ENCODE measurements at places on chromosomes 6 and 20.

DNA sequence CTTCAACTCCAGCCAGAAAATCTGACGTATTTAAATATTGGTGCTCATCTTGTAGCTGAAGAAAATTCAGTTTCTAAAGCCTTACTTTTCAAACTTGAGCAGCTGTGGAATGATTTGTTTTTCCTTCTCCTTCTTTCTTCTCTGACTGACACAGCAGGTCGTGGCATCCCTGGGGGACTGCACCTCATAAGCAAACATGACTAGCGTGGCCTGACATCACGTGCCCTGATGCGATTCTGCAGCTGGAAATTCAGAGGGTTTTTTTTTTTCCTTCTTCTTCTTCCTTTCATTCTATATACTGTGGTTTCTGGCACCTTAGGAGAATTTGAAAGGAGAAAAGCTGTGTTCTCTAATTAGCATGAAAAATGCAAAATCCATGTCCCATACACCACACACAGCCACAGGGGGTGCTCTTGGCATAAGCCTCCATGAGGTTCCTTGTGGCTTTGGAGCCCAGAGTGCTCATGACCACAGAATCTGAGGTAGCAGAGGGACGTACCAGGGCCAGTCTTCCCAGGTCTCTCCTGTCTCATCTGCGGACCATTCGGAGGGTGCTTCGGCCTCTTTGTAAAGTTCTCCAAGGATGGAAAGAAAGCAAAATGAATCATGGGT is 258.5 kb upstream of the CDH4 start:
- DNase-seq = no peak

- no peak for DNase-seq
These were observed 87.8 kb downstream of the CARMIL1 start for GRCh38 chr6:25366903-25367545.

- DNase-seq = no peak
These were observed 42.5 kb upstream of the HIVEP2 start for GRCh38 chr6:142987490-142987889.

GRCh38 chr6:166830891-166831363 is 125.4 kb downstream of the RNASET2 start:
- no peak for DNase-seq

GRCh38 chr6:145400508-145400907 is 334.8 kb downstream of the EPM2A start:
- DNase-seq = no peak

GRCh38 chr6:49565855-49566254 is 15.4 kb downstream of the C6orf141 start:
- no peak for DNase-seq

- no peak for DNase-seq
These were observed 168.0 kb downstream of the HDGFL1 start for GRCh38 chr6:22737331-22737730.

DNA sequence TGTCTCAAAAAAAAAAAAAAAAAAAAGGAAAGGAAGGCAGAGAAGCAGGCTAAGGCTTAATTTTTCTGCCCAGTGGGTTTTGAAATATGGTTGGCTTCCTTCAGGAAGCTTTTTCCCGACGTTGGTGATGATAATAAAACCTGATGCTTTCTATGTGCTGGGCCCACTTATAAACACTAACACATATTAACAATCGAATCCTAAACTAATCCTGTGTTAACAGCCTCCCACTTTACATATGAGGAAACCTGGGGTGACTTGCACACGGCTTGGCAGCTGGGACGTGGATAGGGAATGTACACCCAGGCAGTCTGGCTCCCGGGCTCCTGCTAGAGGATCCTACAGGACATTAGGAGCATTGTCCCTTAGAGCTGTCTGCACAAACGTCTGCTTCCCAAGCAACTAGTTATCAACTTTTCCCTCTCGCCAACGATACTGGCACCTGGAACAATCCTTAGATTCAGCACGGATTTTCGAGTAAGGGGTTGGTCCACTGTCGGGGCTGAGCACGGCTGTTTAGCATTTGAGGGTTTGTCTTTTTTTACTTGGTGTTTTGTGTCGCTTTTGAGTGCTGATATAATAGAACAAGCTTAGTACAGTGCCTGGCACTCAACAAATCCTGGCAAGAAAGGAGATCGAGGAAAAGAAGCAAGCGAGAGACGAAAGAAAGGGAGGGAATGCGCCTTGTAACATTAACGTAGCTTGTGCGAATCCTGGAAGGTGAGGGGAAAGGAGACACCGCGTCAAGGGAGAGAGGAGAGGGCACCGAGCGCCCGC is 622 bp upstream of the KIZ start:
- no peak for DNase-seq

GRCh38 chr20:51321343-51322163 is 221.0 kb downstream of the NFATC2 start:
- DNase-seq = no peak

- no peak for DNase-seq
These were observed 7.5 kb downstream of the YTHDF1 start for GRCh38 chr20:63208346-63208909.

DNA sequence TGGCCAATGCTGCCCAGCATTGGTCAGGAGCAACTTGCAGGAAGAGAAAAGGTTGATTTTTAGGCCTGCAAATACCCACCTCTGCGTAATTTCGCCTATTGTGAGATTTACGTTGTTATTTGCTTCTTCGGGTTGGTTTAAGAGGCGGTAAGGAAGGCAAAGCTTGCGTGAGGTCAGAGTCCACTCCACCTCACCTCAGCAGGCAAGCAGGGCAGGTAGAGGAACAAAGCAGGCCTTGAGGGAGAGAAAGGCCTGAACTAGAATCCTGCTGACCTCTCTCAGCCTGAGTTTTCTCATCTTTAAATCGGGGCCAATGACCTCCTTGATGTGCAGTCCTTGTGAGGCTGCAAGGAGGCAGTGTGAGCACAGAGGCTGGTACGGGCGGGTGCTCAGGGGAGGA is 239.1 kb downstream of the CDC5L start:
- no peak for DNase-seq

GRCh38 chr6:157218371-157219198 is 104.7 kb downstream of the TMEM242 start:
- DNase-seq = no peak

- DNase-seq = no peak
These were observed 161.4 kb downstream of the DNAH8 start for GRCh38 chr6:38876475-38876874.

DNA sequence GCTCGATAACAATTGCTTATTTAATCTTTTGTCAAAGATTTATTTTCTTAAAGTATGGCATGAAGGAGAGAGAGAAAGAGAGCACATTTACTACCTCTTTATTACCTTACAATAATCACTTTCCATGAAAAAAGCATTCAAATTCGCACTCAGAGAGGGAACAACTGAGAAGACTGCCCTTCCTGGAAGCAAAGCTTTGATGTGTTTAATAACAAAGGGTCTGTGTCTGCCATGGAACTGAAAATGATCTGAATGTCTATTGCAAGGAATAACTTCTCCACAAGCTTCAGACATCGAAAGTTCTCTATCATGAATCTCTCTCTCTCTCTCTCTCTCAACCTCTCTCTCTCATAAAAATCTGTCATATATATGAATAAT is 308.9 kb downstream of the HDGFL1 start:
- no peak for DNase-seq

DNA sequence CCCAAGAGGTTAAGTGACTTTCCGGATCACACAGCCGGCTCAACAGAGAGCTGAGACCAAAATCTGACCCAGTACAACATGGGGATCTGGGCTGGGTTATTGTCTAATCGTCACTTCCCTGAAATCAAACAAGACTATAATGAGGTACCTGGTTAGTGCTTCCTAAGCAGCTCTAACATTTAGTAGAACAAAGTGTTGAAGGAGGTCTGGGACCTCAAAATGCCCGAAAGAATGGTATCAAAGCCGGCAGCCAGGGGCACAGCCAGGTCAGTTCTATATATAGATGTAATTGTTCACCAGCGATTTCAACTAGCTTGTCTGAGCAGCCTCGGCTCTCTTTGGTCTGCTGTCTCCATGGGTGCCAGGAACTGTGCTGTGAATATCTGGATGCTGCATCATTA is 245.5 kb upstream of the ECI2 start:
- no peak for DNase-seq

GRCh38 chr6:169702840-169703246 is 917 bp downstream of the C6orf120 start:
- DNase-seq = no peak

GRCh38 chr20:37968841-37969401 is 64.3 kb downstream of the TTI1 start:
- no peak for DNase-seq

GRCh38 chr6:165876588-165876987 is 213.5 kb upstream of the PDE10A start:
- no peak for DNase-seq

GRCh38 chr20:62557999-62558408 is 82.2 kb upstream of the GATA5 start:
- DNase-seq = no peak

DNA sequence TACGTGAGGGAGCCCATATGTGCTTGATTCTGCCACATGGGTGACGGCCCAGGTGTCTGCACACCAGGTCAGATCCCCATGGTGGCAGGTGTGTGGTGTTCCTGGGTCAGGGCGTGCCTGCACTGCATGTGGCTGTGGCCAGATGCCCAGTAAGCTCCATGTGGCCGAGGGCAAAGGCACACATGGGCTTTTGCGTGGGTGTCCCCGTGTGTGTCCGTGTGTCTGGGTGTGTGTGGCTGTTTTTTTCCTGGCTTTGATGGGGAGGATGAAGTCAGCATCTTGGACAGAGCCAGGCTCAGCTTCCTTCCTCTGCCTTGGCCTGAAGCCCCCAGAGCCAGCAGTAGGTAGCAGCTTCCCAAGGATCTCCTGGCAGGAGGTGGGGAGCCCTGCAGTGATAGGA is 1.5 kb upstream of the TNXB start:
- DNase-seq = no peak

GRCh38 chr20:16100767-16101166 is 472.5 kb downstream of the KIF16B start:
- no peak for DNase-seq

- no peak for DNase-seq
These were observed 21.0 kb upstream of the GCLC start for GRCh38 chr6:53565886-53566285.

- no peak for DNase-seq
These were observed 13.7 kb downstream of the NPEPL1 start for GRCh38 chr20:58706150-58706892.

DNA sequence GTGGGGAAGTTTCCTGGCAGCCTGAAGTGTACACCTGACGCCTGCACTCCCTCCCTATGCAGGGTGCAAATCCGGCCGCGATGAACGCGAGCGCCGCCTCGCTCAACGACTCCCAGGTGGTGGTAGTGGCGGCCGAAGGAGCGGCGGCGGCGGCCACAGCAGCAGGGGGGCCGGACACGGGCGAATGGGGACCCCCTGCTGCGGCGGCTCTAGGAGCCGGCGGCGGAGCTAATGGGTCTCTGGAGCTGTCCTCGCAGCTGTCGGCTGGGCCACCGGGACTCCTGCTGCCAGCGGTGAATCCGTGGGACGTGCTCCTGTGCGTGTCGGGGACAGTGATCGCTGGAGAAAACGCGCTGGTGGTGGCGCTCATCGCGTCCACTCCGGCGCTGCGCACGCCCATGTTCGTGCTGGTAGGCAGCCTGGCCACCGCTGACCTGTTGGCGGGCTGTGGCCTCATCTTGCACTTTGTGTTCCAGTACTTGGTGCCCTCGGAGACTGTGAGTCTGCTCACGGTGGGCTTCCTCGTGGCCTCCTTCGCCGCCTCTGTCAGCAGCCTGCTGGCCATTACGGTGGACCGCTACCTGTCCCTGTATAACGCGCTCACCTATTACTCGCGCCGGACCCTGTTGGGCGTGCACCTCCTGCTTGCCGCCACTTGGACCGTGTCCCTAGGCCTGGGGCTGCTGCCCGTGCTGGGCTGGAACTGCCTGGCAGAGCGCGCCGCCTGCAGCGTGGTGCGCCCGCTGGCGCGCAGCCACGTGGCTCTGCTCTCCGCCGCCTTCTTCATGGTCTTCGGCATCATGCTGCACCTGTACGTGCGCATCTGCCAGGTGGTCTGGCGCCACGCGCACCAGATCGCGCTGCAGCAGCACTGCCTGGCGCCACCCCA is 1.2 kb downstream of the GPR6 start:
- DNase-seq = no peak

DNA sequence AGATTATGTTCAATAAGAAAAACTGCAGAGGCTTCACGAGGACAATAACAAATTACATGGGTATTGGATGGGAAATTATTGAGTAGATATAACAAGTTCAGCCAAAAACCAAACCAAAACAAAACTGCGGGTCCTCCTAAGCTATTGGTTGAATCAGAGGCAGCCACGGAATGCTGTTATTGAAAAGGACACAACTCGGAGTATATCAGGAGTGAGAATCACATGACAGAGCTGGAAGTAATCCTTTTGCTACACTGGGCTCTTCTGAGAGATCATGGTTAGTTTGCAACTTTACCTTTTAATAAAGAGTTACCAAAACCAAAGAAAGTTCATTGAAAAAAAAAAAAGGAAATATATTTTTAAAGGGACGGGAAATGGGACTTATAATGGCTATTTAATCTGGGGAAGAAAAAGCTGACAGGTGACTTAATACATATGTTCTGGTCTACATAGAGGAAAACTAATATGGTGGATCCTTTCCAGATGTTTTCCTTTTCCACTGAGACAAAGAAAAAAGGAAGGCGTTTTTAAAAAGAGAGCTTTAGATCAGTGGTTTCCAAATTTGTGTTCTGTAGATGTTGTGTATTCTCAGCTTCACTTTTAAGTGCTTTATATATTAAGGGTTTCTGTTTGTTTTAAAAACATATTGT is 6.9 kb upstream of the CITED2 start:
- DNase-seq = no peak

- DNase-seq = no peak
These were observed 970 bp downstream of the BLTP3A start for GRCh38 chr6:34792605-34793500.

- DNase-seq = no peak
These were observed 113.9 kb upstream of the ZNF217 start for GRCh38 chr20:53707371-53708055.

- no peak for DNase-seq
These were observed 95.4 kb downstream of the OGFRL1 start for GRCh38 chr6:71383901-71384489.

DNA sequence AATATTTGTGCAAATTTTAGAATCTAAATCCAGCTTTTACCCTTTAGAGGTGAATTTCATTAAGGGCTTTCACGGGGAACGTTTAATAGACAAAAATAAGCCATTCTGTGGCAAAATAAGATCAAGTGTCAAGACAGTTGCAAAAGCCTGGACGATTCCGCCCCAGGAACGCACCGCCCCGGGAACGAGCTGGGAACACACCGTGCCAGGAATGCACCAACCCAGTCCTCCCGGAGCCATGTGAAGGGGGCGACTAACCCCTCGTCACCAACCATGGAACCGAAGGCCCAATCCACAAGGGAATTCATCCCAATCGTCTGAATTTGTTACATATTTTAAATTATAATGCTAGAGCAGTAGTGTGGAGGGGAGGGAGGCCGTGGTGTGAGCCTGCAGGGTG is 20.8 kb upstream of the TCFL5 start:
- no peak for DNase-seq
